Smooth muscle cell of trachea (primary cell): ENCODE measurements at places on chromosomes 2 and 18. TPM values are rescaled to one million over a fixed set of nuclear protein-coding genes. Genes with fewer than 3 reads are reported as not detected.

The EPHA4 gene
- 6.4 and 14.7 TPM in 2 replicates for total RNA-seq

The XDH gene
- total RNA-seq: 0.87 and 1.3 TPM in 2 replicates

The TSPYL6 gene
- under 0.01 TPM in 1 of 2 replicates, not detected in the other for total RNA-seq

The HYCC2 gene
- total RNA-seq: 8.3 and 12.8 TPM in 2 replicates

The GPR39 gene
- total RNA-seq: 1.3 and 3.3 TPM in 2 replicates

The SLC8A1 gene
- total RNA-seq: 71.3 and 80.3 TPM in 2 replicates

The RSAD2 gene
- total RNA-seq: 0.44 and 0.50 TPM in 2 replicates

The GNLY gene
- total RNA-seq: not detected in 2 replicates

The ARHGAP25 gene
- total RNA-seq: 0.66 and 1.7 TPM in 2 replicates

The ST3GAL5 gene
- 5.5 and 11.2 TPM in 2 replicates for total RNA-seq

The ITPRIPL1 gene
- 2.9 and 5.8 TPM in 2 replicates for total RNA-seq

The SP140 gene
- total RNA-seq: 0.33 and 0.87 TPM in 2 replicates

The IL1RL1 gene
- total RNA-seq: 0.33 and 0.44 TPM in 2 replicates

The GKN2 gene
- not detected in 2 replicates for total RNA-seq

The CCDC68 gene
- total RNA-seq: 2.6 and 4.6 TPM in 2 replicates

The KCNK3 gene
- total RNA-seq: under 0.01 TPM in 2 replicates

The ACMSD gene
- not detected in 2 replicates for total RNA-seq
